ENCODE measurements at places on chromosomes 6 and 20.

- DNase-seq: no peak
These were observed 24.9 kb upstream of the SASH1 start for GRCh38 chr6:148317739-148318138.

DNA sequence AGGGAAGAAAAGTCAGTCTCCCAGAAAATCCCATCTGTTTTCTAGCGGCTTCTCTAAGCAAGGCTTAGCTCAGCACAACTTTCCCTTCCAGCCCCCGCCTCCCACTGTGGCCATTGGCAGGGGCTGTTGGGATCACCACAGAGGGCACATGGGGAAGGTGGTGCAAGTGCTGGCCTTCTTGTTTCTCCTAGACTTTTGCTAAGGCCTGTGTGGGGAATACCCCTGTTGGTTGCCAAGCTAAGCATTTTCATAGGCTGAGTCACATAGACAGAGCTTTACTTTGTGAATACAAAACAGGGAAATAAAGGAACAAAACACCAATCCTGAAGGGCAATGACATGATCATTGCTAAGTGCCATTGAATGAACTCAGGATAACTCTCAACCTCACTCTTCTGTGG, 32.4 kb upstream of the TIAM2 start:
- DNase-seq: no peak

DNA sequence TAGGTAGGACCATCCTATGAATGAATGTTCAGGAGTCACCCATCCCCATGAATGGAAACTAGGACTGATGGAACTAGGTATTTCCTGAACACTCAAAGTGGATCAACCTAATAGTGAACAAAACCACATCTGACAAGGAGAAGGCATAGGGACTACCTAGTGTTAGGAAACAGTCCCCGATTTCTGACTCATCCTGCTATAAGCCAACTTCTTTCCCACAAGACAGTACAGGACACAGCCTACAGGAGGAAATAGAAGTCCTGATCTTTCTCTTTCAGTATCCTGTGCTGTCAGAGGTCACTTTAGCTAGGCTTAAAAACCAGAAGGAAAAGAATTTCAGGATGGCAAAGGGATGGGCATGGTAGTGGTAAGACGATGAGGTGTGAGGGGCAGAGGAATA, 19.5 kb upstream of the GMDS start:
- DNase-seq: no peak

DNA sequence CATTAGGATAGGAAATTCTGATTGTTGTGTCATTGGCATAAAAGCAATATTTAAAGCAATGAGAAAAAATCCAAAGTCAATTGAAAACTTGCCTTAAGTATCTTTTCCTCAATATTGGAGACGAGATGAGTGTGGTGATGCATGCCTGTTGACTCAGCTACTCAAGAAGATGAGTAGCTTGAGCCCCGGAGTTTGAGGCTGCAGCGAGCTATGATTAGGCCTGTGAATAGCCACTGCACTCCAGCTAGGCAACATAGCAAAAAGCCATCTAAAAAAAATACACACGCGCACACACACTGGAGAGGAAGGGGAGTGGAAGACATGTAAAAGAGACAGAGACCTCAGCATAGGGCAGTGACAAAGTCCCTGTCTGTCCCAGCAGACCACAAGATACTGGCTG, 9.7 kb upstream of the MARCKS start:
- DNase-seq: no peak

Data from stimulated activated CD4-positive, alpha-beta T cell treated with anti-CD3 and anti-CD28 coated beads, Interleukin-12 subunit alpha, Interleukin-12 subunit beta, amount 100 ng/mL, for 4 hours (primary cell).